NCI-H526 treated with DMSO at 0.1 percent for 48 hours (cell line): ENCODE measurements at places on chromosomes 5 and 9.

DNA sequence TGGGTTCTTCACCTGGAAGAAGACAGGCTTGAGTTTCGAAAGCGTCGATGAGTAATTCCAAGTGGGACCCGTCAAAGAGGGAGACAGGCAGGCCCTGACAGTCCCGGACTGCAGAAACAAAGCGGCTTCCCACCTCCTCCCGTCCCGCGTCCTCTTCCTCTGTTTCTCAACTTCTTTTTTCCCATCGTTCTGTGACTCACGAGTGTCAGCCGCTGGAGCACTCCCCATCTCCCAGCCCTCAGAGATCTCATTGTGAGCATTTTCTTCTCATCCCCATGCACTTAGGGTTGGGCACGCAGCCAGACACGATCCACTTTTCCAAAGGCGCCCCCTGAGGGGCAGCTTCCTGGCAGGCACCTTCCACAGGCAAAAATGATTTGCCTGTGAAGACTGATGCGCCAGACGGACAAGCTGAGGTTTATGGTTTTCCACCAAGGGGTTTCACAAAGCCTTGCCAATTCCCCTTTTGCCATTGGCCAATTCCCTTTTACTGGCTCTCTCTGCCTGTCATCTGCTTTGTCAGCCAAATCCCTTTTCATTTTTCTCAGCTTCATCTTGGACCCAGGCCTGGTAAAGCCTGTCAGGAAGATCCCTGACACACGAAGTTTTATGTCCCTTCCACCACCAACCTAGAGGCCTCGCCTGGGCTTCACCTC, 86.5 kb upstream of the ANKRD55 start:
- DNase-seq: no peak

DNA sequence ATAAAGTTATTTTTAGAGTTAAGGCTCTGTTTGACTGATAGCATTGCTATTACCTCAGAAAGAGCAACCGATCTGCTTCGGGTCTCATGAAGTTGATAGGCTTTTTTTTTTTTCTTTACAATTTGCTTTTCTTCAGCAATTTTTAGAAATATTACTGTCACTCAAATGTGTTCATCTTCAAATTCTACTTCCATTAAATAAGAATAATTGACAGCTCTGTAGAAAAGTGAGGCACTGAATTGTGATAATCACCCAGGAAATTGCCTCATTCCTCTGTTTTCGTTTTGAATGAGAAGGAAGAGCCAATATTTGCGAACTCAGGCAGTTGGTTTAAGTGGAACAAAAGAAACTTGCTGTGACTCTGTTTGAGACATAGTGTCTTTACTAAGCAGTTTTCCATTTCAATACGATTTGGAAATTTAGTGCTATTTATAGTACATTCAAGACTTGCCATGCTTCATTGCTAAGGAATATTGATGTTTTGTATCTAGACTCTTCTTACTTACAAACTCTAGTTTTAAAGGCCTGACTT, 700.5 kb upstream of the CDH10 start:
- no peak for DNase-seq

DNA sequence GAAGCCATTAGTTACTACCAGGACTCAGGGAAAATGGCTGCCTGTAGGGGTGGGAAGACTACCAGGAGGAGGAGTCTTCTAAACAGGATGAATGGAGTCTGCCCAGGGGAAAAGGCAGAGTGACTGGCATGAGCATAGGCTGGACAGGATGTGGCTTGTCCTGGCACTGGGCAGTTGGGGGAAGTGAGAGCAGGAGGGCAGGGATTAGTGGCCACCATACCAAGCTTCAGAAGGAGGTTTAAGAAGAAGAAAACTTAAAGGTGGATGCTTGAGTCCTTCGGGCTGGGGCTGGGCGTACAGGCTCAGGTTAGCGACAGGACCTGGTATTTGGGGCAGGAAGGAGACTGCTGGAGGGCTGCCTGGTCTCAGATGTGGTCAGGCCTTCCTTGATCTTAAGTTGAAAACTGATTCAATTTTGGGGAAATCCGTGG, 5.0 kb upstream of the NSD1 start:
- DNase-seq: no peak

DNA sequence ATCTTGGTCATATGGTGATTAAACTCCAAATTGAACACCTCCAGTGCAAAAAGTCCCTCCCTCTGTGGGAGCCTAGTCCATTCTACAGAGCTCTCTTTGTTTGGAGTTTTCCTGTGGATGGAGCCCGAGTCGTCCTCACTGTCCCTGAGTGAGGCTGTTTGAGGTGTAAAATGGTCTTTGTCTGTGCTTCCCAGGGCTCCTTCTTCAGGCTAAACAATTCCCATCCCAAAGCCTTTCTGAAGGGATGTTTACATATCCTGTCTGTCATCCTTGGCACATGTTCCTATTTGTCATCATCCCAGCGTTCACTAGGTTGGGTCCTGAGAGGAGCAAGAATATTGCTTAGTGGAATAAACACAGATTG, 68.9 kb downstream of the COL27A1 start:
- peak; percentile 5 for DNase-seq

DNA sequence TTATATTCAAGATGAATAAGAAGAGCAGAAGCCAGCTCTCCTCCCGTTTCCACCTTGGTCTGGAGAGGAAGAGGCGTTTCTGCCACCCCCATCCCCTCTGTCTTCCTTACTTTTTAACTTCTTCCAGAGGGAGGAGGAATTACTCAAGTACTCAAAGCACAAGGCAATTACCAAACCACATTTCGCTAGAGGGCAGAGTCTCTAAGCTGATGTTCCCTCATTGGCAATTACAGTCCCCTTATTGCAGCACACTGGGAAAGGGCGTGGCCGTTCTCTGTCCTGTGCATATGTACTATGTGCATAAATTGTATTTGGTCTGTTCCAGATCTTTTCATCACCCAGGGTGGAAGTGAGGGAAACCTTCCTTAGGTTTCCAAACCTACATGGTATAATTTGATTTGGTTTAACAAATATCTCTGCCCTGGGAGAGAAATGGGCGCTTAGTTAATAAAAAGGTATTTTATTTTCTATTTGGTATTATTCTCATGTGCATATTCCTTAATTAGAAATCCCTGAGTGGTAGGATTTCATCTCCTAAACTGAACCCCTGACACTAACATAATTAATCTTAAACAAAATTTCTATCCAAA, 29.8 kb upstream of the ALDOB start:
- peak; percentile 22 for DNase-seq

DNA sequence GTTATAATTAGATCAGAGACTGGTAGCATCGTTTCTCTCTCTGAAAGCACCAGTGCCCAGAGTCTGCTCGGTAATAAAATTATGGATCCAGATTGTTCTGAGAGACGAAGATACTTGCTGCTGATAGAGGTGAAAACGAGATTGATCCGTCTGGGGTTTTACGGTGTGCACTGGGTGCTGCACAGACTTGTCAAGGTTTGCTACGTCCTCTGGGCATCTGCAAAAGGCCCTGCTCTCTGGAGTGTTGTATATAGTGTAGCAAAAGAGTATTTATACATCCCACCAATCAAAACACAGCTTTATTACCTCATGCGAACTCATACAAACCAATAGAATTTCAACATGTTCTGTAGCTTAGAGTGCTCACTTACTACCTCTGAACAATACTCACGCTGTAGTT, 219.3 kb downstream of the PBX3 start:
- no peak for DNase-seq

GRCh38 chr9:107839371-107839770, 349.8 kb upstream of the KLF4 start:
- no peak for DNase-seq

- DNase-seq: no peak
These were observed 34.1 kb downstream of the PTCH1 start for GRCh38 chr9:95482621-95483020.

- DNase-seq: no peak
These were observed 5.6 kb downstream of the KLHL3 start for GRCh38 chr5:137730336-137730735.

- DNase-seq: no peak
These were observed 22.2 kb downstream of the IL4 start for GRCh38 chr5:132695956-132696355.

- no peak for DNase-seq
These were observed 24.7 kb downstream of the KLF9 start for GRCh38 chr9:70389621-70390266.

DNA sequence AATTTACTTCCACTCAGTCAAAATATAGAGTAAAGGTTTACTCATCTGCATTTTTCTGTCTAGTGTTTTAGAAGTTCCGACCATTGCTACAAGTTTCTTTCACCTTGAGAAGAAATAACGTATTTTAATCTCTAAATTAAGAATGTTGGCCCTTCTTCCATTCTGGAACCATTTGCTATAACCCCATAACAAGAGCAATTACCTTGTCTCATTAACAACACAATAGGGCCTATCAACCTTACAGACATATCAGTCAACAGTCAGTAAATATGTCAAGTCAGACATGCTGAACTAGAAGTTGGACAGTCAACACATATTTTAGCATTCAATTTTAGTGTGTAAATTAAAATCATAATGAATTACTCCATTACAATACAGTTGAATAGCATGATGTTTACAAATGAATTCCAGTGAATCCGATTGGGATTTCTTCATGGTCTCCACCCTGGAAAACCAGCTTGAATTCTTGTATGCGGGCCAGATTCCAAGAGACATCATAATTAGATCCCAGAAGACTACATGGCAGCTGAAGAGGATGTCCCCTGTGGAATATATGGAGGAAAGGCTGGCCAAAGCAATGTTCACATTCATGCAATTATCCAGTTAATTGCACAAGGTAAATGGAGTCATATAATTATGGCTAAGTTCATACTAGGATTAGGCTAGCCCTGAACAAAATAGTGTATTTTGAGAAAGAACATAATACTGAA, 196.2 kb upstream of the TARS1 start:
- DNase-seq: no peak

- DNase-seq: no peak
These were observed 142.5 kb upstream of the RETREG1 start for GRCh38 chr5:16759147-16759773.

DNA sequence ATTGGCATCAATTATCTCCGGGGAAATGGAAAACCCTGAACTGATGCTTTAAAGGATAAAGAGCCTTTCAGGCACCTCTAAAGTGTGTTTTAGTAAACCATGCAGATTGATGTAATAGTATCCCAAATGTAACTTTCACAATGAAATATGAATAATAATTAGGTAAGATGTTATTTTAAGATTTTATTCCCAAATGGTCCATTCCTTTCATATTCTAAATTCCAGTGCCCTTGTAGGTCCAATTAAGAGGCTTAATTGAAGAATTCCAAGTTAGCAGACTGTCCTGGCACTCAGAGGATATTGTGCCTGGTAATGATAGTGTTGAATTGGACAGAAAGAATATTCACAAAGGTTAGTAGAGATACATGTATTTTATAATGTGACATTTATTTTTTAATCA, 352.5 kb upstream of the NUDT12 start:
- no peak for DNase-seq

DNA sequence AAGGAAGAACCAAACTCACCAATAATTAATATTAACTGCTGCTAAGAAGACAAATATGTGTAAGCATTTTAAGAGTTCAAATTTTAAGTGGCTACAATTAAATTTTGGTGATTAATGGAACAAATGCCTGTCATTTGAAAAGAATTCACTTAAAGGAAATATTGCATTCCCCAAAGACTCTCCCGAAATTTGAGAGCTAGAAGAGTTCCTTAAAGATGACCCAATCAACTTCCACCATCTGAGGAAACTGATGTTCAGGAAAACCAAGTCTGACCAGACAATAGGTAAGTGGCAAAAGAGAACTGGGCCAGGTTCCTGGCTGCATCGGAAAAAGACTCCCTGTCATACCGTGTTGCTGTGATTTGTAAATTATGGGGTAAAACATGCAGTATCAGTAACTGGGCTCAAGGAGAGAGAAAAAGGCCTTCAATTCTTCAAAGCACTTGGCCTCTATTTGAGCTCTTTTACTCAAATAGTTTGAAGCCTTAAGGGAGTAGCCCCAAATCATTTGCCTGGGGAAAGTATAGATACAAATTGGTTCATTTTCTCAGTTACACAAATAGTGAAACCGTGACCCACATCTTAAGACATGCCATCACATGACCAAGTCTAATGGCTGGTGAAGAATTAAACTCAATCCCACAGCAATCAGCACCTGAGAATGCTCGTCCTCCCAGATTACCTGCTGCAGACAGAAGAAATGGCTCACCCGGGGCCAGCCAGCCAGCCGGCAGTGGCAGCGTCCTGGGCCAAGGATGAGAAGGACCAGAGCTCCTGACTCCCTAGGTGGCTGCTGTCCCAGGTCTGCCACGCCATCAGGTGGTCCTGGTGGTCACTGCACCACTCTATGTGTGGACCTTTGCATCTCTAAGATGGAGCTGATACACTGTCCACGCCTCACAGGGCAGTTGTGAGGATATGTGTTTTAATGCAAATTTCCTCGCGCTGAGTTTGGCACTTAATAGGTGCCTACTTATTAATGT, 162.9 kb downstream of the TTLL11 start:
- DNase-seq: no peak

GRCh38 chr5:148686660-148687059, 32.3 kb upstream of the HTR4 start:
- DNase-seq: no peak

- DNase-seq: no peak
These were observed 5.4 kb downstream of the NR5A1 start for GRCh38 chr9:124501771-124502320.

DNA sequence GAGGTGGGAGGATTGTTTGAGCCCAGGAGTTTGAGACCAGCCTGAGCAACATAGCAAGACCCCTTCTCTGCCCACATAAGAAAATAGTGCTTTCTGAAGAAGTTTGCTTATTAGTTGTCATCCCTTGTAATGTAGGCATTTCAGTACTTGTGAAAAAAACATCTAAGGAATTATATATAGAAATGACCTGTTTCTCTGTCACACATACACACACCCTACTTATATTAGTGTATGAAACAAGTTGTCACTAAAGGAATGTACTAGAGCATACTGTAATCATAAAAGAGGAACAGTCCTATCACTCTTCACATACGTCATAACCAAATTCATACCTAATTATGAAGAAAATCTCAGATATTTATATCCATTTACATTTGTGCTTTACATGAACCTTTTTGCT, 122.0 kb downstream of the NIPBL start:
- DNase-seq: no peak

DNA sequence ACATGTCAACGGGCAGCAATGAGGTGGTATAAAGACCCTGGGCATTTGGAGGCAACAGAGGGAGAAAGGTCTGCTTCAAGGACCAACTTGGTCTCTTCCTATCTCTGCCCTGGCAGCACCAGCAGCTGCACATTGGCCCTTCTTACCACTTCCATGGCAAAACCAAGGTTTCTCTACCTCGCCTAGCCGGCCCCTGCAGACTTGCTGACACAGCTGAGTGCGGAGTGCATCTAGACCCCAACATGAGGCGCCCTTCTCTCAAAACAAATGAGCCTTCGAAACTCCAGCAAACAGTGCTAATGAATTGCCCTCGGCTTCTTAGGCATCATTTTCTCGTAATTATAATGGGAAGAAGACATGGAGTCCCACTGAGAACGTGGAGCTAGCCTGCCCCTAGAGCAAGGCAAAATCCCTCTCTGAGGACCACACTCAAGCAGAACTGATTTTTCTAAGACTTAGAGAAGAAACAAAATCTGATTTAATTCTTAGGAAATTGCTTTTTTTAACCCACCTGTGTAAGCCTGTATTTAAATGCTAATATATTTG, 42.1 kb downstream of the KCNMB1 start:
- DNase-seq: no peak

GRCh38 chr5:7190712-7191250, 205.2 kb upstream of the ADCY2 start:
- DNase-seq: no peak

- DNase-seq: peak; percentile 50
These were observed 42.9 kb downstream of the OLFM1 start for GRCh38 chr9:135130207-135130976.

GRCh38 chr9:89025553-89025952, 34.3 kb downstream of the S1PR3 start:
- DNase-seq: no peak

GRCh38 chr9:137696136-137696925, 77.5 kb downstream of the EHMT1 start:
- DNase-seq: no peak
